Stimulated activated CD8-positive, alpha-beta memory T cell treated with anti-CD3 and anti-CD28 coated beads, Interleukin-2, amount 100 ng/mL, for 48 hours (primary cell): ENCODE measurements at places on chromosomes 4 and X.

GRCh38 chrX:87517571-87518141, at the start of gene KLHL4:
Gene KLHL4 (plus strand): TSS chrX:87517802. CDS start chrX:87517894, 92 bp downstream.
- no peak for DNase-seq

- DNase-seq, result no peak
Measured at GRCh38 chr4:81376720-81377119, 95.0 kb downstream of the RASGEF1B start.

DNA sequence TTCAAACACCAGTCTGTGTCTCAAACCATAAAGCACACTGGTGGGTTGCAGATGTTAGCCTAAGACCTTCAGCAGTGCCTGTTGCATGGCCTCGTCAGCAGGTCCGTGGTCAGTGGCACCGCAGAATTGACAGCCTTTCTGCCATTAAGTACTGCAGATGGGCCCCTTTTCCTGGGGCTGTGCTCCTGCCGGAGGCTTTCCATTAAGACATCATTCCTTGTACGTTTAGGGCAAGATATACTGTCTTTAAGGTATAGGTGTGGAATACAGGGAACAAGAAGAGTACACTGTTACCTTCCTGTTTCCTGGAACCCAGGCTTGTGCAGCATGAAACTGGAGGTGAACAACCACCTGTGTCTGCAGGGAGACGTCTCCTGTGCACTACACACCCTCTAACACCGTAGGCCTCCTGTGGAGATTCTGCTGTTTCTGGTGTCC, 67.9 kb upstream of the WDR1 start:
- DNase-seq, result no peak

GRCh38 chr4:145276050-145276449, 95.7 kb upstream of the OTUD4 start:
- DNase-seq, result no peak

DNA sequence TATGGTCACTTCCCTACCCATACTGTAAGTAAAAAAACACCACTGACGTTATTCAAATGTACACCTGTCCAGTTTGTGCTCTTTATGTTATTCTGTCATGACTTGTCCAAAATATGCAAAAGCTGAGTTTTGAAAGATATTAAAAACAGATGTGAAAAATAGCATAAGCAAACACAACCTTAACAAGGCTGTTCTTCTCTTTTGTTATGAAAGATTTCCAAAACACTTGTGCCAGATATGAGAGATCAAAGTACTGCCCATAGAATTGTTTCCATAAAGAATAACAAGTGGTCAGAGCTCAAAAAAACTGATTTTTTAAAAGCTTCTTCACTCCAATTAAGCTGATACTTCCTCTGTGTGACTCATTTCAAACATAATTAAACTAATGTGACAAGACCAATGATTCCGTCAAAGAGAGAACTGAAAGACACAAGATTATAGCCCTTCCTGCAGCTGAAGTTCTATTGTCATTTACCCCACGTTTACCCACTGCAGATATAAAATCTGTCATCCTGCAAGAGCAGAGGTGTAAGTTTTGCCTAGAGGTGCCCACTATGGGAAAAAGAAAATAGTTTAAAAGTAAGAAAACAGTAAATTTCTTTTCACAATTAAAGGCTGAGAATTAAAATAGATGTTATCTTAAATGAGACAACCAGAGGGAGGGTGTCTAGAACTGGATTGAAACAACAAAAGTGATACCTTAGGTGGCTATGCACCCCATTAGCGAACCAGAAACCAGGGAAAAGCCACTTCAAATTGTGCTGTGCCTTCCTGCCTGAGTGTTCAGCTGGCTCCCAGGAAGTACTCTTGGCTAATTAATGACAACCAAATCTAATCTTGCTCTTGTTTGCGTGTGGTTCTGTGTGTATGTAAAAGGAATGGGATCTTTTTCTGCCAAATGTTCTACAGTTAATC, 30.1 kb downstream of the RASSF6 start:
- no peak for DNase-seq
